Adrenal gland (tissue), 19 donors: ENCODE measurements at places on chromosomes 3 and 15. TPM values are rescaled to one million over a fixed set of nuclear protein-coding genes. Genes with fewer than 3 reads are reported as not detected.

DNA sequence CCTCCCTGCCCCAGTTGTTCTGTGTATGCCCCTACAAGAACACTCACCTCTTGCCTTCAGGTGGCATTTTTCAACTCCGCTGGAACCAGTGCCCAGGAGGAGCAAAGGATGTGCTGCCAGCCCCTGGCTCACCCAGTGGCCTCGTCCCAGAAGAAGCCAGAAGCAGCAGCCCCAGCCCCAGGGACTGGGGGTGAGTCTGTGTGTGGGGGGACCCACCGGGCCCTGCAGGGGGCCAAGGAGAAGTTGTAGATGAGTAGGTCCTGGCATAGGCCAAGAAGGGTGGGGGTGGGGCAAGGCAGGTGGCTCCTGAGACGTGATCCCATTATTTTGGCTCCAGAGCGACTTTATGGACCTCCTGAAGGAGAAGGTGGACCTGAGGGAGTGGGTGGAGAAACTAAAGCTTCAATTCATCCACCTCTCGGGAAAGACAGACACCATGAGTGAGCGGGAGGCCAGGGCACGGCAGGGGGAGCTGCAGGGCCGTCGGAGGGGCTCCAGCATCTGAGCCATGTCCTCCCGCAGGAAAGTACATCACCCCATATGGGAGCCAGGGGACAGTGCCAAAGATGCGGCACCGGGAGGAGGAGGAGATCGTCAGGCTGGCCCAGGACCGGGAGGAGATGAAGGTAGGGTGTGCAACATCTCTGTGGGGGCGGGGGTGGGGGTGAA lies 29.3 kb downstream of the NGRN start:
- H3K36me3 ChIP-seq = no peaks in the 10 kb centered on the region
- H3K4me1 ChIP-seq = no peaks in the 10 kb centered on the region
- no peak overlapping the region for H3K27ac ChIP-seq
- no peak for DNase-seq

The TMEM158 gene
- 8.9 TPM for total RNA-seq

The CATSPER2 gene
- 0.42 TPM for total RNA-seq

DNA sequence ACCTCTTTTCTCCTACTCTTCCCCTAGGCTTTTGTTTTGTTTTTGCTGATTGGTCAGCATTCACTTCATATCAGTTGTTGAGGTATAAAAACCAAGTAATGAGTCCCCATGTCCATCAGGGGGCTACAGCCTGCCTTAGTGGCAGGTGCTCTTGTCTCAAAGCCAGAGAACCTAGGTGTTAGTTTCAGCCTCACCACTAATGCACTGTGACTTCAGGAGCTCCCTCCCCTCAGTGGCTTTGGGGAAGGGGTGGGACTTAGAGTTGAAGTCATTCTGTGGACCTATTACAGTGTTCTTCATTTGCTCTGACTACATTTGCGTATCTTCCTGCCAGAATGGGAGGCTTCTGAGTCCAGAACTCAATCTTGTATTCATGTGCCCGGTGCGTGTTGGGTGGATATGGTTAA lies 41.6 kb downstream of the NR2C2 start:
- no peak overlapping the region for H3K27ac ChIP-seq
- no peak for DNase-seq
- peaks cover 45% of the 10 kb centered on the region for H3K4me1 ChIP-seq
- no peak overlapping the region for H3K4me3 ChIP-seq
- no peaks in the 10 kb centered on the region for H3K36me3 ChIP-seq

The CPNE4 gene
- total RNA-seq = 0.42 TPM

DNA sequence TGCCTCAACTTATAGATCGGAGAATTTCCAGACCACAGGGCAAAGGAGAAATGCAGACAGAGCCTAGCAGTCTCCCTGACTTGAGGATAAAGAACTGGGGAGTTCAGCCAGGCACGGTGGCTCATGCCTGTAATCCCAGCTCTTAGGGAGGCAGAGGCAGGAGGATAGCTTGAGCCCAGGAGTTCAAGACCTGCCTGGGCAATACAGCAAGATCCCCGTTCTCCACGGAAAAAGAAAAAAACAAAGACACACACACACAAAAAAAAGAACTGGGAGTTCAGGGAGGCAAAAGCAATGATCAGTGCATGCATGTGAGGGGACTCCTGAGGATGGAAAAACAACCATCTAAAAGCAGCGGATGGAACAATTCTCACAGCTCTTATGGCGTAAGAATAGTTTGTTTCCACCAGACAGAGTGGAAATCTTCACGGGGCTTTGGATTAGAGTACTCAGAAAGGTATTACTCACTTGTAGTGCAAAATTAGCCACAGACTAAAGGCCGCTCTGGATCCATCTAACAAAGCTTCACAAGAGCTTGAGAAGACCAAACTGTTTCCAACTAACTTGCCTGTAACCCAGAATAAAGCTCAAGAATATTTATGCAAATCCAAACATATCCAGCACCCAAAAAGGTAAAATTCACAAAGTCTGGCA lies 16.3 kb downstream of the SEC11A start:
- H3K27me3 ChIP-seq = no peaks in the 10 kb centered on the region
- H3K4me3 ChIP-seq = no peak overlapping the region
- no peaks in the 10 kb centered on the region for H3K36me3 ChIP-seq
- DNase-seq = no peak
- H3K27ac ChIP-seq = no peak overlapping the region

DNA sequence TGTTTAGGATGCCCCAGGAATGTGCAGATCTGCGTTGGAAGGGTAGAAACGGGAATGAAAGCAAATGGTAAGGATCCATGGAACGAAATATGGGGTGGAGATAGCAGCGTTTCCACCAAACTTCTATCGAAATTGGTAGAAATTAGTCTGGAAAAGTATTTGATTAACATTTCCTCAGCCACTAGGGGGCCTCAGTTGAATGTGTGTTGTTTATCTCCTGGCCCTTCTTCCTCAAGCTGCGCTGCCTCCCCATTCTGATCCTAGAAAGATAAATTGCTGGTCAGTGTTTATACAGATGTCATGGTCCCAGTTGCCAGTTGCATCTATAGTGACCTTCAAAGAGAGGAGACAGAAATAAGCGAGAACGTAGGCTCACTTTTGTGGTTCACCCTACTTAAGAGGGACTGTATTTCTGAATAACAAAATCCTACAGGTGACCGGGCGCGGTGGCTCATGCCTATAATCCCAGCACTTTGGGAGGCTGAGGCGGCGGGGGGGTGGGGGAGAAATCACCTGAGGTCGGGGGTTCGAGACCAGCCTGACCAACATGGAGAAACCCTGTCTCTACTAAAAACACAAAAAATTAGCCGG lies 457.1 kb downstream of the SQOR start:
- no peaks in the 10 kb centered on the region for H3K27me3 ChIP-seq
- no peak overlapping the region for H3K27ac ChIP-seq
- peak; percentile 25 for DNase-seq
- no peaks in the 10 kb centered on the region for H3K4me1 ChIP-seq
- H3K4me3 ChIP-seq = no peak overlapping the region

The SERPINI2 gene
- 0.11 TPM for total RNA-seq

The LTK gene
- total RNA-seq = 0.39 TPM

GRCh38 chr3:34011171-34012101 lies 213.0 kb downstream of the PDCD6IP start:
- no peak overlapping the region for H3K4me3 ChIP-seq
- H3K4me1 ChIP-seq = no peaks in the 10 kb centered on the region
- H3K36me3 ChIP-seq = no peaks in the 10 kb centered on the region
- H3K27ac ChIP-seq = no peak overlapping the region
